ENCODE measurements at places on chromosomes 2 and 18. TPM values are rescaled to one million over a fixed set of nuclear protein-coding genes. Genes with fewer than 3 reads are reported as not detected.

Gene GLB1L
- polyA plus RNA-seq, result 6.9 TPM

Gene RAX
- not detected for polyA plus RNA-seq

Gene CHRNG
- polyA plus RNA-seq, result not detected

Gene AKAIN1
- polyA plus RNA-seq, result 0.91 TPM
